ENCODE measurements at places on chromosomes 7 and 10. TPM values are rescaled to one million over a fixed set of nuclear protein-coding genes. Genes with fewer than 3 reads are reported as not detected.

Gene FAM25G
- not detected for total RNA-seq

Gene CFAP58
- total RNA-seq = 0.24 TPM

Gene SCART1
- total RNA-seq = 1.5 TPM

Gene EN2
- not detected for total RNA-seq

Gene FFAR4
- total RNA-seq = not detected

Gene FOXI2
- not detected for total RNA-seq

Gene CCL24
- not detected for total RNA-seq

Gene STAG3
- total RNA-seq = 25.0 TPM

Gene CDH23
- 0.57 TPM for total RNA-seq

Gene NKX2-3
- total RNA-seq = not detected

Gene TMED4
- 79.6 TPM for total RNA-seq

Gene CYP2C9
- not detected for total RNA-seq

Gene CACNB2
- 0.13 TPM for total RNA-seq

Gene TMEM273
- 16.2 TPM for total RNA-seq

Gene GRID2IP
- 0.12 TPM for total RNA-seq

Gene RSU1
- total RNA-seq = 46.9 TPM

Gene CLEC5A
- not detected for total RNA-seq

Gene LDB3
- 0.10 TPM for total RNA-seq

Gene OR6B1
- total RNA-seq = not detected

Gene DENND11
- total RNA-seq = 33.5 TPM

Gene TAC1
- total RNA-seq = 0.31 TPM

Gene NUPR2
- not detected for total RNA-seq

Gene PRKG1
- not detected for total RNA-seq

Gene CPXM2
- not detected for total RNA-seq

Gene PLA2G12B
- not detected for total RNA-seq

Gene AKR1C8
- total RNA-seq = 0.22 TPM

Gene LIPM
- total RNA-seq = not detected

Gene ANKRD1
- total RNA-seq = not detected

Gene GIGYF1
- 49.1 TPM for total RNA-seq

Gene MSS51
- 3.1 TPM for total RNA-seq

Gene IDI2
- not detected for total RNA-seq

Gene PTF1A
- total RNA-seq = not detected

Gene ZDHHC4
- 21.0 TPM for total RNA-seq

Gene CDCA7L
- 102 TPM for total RNA-seq

Gene KCND2
- total RNA-seq = not detected

Gene NUDT5
- 131 TPM for total RNA-seq

Gene FMC1
- total RNA-seq = 3.7 TPM

Gene ZYX
- 78.8 TPM for total RNA-seq

Gene AMZ1
- 0.05 TPM for total RNA-seq

Gene ZNF800
- 39.1 TPM for total RNA-seq

Data from activated T-helper 1 cell treated with anti-CD3 and anti-CD28 coated beads, Interleukin-12 subunit alpha, Interleukin-12 subunit beta, Interleukin-2, Interleukin-4 antibody, amounts not matched to agents 30 ng/mL and 10 ng/mL and 1 ng/mL, durations not matched to agents 14 hours and 24 hours and 36 hours (primary cell).